Liver (tissue), 10 donors: ENCODE measurements at places on chromosomes 3 and 15.

DNA sequence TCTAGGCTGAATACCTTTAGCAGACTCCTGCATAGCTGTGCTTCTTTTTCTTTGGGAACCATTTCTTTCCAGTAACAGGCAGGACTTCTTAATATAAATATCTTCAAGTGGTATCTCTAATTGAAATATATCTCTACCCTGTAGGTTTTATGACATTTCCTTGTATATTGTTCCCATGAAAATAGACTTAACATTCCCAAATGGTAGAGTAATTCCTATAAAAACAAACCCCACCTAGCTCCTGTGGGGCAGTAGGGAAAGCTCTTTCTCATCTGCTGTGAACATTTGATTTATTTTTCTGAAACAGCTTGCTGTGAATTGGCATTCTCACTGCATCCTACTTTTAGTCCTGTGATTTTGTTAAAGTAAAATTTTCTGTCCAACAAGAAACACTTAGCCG is 20.8 kb downstream of the SELENOT start:
- no peak for DNase-seq

DNA sequence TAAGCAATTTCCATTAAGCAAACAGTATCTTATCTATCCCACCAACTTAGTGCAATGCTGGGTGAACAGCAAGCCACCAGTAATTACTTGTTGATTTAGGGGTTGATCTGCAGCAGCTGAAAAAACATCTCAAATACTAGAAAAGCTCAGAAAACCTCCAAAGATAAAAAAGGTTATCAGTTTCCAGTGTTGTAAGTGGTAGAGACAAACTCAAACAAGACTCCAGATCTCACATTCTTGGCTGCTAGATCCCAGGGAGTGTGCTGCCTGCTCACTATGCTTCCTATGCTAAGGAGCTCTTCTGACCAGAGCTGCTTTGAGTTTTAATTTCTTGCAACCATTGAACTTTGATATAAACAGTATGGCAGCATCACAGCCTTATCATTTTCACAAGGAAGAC is 11.3 kb downstream of the B3GALNT1 start:
- DNase-seq = no peak

GRCh38 chr3:132448216-132448961 is 31.1 kb downstream of the DNAJC13 start:
- DNase-seq = no peak

GRCh38 chr15:77507143-77507897 is 86.6 kb downstream of the HMG20A start:
- DNase-seq = no peak

GRCh38 chr3:123467046-123467445 is 18.2 kb upstream of the ADCY5 start:
- DNase-seq = no peak

DNA sequence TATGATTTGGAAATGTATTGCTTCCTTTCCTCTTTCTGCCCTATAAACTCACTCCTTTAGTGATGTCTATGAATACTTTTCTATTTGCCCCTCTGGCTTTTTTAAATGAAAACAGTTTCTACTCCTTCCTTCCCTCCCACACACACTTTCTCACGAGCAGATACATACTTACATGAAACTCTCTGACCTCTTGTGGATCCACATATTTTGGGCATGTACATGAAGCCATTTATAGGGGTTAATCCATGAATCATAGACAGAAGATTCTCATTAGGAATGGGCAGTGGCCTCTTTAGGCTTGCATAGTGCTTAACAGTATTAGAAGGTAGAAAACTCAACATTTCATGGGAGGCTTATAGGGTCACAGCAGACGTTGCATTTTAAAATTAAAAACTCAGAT is 24.8 kb downstream of the ANAPC13 start:
- no peak for DNase-seq

GRCh38 chr3:60053526-60054265 is 1003.9 kb upstream of the CFAP20DC start:
- no peak for DNase-seq

- DNase-seq = no peak
Measured at GRCh38 chr3:52986938-52987337, 58.9 kb downstream of the SFMBT1 start.

DNA sequence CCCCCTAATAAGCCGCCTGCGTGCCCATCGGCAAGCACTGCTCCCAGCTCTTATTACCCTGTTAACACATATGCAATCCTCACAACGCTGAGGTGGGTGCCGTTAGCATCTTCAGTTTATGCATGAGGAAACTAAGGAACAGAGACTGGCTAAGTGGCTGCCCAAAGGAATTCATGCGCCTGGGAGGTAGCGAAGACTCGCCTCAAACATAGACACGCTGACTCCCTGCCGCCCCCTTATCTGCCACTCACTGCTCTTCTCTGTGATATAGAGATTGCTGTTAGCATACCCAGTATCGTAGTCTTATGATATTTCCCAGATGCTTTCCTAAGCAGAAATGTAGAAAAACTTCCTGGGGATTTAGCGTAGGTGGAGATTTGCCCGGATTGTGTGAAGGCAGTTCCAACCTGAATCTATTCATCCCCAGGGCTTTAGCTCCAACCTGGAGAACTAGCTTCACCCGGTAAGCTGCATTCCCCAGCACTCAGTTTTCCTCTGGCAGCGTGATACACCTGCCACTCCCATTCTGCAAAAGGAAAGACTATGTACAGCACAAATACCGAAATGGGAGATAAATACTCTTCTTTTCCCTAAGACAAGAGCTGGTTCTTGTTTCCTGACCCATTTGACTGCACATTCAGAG is 23.7 kb upstream of the CD47 start:
- DNase-seq = no peak

- no peak for DNase-seq
Measured at GRCh38 chr15:32700501-32701150, 17.2 kb upstream of the GREM1 start.

DNA sequence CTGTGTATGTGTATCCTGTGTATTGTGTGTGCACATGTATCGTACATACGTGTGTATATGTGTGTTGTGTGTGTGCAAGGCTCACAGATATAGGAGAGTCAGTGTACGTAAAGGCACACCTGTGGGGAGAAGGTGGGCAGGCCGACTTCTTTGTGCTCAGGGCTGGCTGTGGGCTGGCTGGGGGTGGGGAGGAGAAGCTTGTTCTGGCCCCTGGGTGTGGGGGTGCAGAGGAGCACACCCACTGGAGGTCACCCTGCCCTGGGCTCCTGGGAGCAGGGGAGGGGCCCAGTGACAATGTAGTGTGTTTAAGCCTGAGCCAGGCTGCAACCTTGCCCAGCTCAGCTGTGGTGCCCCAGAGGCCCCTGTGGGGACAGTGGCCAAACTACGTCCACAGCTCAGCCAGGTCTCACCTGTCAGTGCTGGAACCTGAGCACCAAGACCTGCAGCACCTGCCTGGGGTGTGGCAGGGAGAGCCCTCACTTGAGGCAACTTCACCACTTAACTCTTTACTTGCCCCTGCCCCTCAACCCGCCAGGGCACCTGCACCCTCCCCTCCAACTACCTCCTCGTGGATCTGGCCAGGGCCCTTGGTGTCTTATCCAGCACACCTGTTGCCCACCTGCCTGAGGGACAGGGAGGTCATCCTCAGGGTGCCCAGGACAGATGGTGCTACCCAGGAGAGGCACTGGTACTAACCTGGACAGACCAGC is 2.6 kb upstream of the HHATL start:
- no peak for DNase-seq

GRCh38 chr3:14684447-14684846 is 9.5 kb downstream of the C3orf20 start:
- DNase-seq = no peak

DNA sequence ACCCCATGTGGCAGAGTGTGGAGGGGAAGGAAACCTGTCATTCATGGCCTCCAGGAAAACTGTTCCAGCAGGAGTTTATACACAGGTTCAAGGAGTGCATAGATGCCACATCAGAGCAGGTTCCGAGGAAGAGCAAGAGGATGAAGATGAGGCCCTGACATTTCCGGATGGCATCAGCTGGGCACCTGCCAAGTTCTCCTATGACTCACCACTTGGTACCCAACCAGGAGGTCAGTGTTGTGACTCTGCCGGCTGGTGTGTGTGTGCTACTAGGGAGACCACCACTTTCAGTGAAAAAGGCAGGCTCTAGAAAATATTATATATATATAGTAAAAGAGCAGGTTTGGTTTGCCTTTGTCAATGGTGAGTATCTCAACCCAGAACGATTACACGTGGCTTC is 69.3 kb downstream of the NTRK3 start:
- no peak for DNase-seq

DNA sequence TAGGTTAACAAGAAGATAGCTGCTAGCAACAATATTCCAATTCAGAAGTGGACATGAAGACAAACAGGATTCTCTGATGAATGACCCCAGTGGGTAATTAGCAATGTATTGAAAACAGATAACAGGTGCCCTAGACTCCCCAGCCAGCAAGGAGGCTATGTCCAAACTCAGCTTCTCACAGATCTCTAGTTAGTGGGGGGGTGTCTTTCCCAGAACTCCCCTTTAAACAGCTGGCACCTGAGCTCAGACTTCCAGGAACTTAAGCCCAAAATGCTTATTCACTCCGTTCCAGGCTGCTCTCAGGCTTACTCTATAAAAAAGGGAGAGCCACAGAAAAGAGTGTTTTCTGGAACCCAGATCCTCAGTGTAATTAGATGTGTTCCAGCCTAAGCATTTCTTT is 423.0 kb upstream of the THBS1 start:
- no peak for DNase-seq

DNA sequence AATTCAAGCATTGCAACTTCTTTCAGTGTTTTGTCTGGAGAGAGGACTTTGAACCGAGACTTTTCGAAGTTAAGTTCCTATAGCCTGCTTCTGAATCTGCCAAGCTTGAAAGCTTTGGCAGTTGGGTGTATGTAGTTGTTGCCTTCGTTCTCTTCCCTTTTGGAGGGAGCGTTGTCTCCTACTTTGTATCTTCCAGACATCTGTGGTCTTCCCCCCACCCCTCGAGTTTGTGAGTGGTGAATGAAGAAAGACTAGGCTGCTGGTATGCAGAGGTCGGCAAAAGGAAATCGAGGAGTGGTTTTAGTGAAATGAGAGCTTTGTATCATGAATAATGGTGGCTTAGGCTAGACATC is 1.3 kb downstream of the CTNNB1 start:
- peak; percentile 39 for DNase-seq

DNA sequence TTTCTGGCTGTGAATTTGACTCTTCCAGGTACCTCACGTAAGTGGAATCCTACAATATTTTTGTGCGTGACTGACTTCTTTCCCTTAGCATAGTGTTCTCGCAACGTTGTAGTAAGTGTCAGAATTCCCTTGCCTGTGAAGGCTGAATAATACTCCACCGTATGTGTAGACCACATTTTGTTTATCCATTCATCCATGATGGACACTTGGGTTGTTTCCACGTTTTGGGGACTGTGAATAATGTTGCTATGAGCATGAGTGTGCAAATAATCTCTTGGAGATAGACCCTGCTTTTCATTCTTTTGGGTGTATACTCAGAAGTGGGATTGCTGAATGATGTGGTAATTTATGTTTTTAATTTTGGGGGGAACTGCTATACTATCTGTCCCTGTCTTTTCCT is 82.2 kb downstream of the APBA2 start:
- no peak for DNase-seq

DNA sequence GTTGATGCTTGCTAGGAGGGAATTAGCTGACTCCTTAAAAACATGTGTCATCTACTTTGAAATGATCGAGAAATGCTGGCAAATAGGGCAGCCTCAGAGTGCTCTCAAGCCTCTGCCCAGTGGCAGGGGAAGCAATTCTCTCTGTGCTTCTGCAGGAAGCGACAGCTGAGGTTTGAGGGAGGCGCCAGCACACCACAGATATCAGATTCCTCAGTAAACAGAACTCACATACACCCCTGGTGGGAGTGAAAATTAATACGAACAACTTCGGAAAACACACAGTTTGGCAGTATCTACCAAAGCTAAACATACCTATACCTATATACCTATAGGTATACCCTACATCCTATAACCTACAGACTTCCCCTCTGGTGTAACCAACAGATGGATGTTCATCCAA is 61.3 kb downstream of the NSMCE3 start:
- DNase-seq = no peak

DNA sequence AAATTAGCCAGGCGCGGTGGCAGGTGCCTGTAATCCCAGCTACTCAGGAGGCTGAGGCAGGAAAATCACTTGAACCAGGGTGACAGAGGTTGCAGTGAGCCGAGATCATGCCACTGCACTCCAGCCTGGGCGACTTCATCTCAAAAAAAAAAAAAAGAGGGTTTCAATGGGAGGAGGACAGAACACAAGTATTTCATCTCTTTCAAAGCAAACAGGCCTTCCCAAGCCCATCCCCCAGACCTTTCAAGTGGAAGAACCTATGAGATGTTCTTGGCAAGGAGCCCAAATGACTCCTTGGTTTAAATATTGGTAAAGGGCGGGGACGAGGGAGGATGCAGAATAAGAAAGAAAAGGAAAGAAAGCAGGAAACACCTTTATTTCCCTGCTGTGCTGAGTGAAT is 62.2 kb upstream of the MCF2L2 start:
- DNase-seq = no peak

- no peak for DNase-seq
Measured at GRCh38 chr3:117603097-117603496, 893.5 kb downstream of the TUSC7 start.

- no peak for DNase-seq
Measured at GRCh38 chr3:110248666-110249065, 823.0 kb upstream of the NECTIN3 start.

DNA sequence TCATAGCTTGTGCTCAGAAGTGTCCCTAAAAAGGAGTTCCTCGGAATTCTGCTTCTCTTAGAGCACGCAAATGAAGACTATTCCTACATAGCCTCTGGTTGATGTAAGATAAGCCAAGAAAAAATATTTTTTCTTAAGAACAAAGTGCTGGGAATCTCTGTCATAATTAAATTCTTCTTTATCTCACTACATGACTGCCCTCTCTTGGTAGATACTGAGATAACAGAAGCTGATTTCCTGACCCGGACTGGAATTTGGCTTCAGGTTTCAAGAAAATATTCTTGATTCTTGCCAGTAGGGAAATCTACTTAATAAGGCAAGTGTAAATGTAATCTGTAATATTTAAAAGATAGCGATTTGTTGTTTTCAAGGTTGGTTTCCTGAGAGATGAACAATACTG is 31.3 kb upstream of the SETMAR start:
- no peak for DNase-seq

GRCh38 chr3:9398700-9399336 is 1.4 kb downstream of the SETD5 start:
- DNase-seq = no peak

GRCh38 chr15:66565141-66565641 is 607 bp downstream of the LCTL start:
- DNase-seq = no peak

- DNase-seq = no peak
Measured at GRCh38 chr3:189652042-189652441, 20.9 kb downstream of the TP63 start.

DNA sequence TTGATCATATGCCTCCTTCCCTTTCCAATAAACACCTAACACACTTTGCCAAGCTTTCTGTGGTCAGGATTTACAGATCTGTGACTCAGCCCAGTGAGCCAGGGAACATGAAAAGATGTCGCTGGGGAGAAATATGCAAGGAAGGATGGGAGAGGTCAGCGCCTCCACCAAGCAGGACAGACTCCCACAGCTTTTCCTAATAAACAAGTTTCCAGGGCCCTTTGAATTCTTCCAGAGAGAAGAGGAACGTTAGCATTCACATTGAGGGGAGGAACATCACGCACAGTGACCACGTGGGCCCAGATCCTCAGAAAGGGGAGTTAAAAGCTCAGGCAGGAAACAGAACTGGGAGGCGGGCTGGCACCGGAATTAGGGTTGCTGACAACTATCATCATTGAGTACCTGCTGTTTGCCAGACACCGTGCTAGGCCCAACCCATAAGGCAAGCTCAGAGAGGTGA is 33.3 kb upstream of the MRPS22 start:
- no peak for DNase-seq
